T-helper 2 cell treated with Interferon-gamma antibody and Interleukin-4, amounts not matched to agents 100 ng/mL and 5 ng/mL, for 36 hours (primary cell): ENCODE measurements at places on chromosomes 1 and 21. TPM values are rescaled to one million over a fixed set of nuclear protein-coding genes. Genes with fewer than 3 reads are reported as not detected.

The PTPN22 gene
- total RNA-seq: 66.9 and 68.7 TPM in 2 replicates

The GUCA2A gene
- not detected in 2 replicates for total RNA-seq

The AKR7A3 gene
- 1.7 and 1.8 TPM in 2 replicates for total RNA-seq

The HJV gene
- total RNA-seq: not detected in 2 replicates

The RABIF gene
- total RNA-seq: 15.1 and 16.7 TPM in 2 replicates

The CFAP141 gene
- 0.50 TPM in 1 of 2 replicates, not detected in the other for total RNA-seq

The USH2A gene
- total RNA-seq: not detected in 2 replicates

The RGS4 gene
- total RNA-seq: not detected in 2 replicates

The OR10J1 gene
- total RNA-seq: not detected in 2 replicates

The RGS21 gene
- total RNA-seq: not detected in 2 replicates

The SH2D1B gene
- not detected in 2 replicates for total RNA-seq

The LCE3D gene
- total RNA-seq: not detected in 2 replicates

The HIPK1 gene
- total RNA-seq: 78.3 and 80.0 TPM in 2 replicates

The SPRR1B gene
- total RNA-seq: not detected in 2 replicates

The TBX15 gene
- total RNA-seq: not detected in 2 replicates

The ADIPOR1 gene
- 65.3 and 68.3 TPM in 2 replicates for total RNA-seq

The AQP10 gene
- total RNA-seq: not detected in 2 replicates

The EFNA3 gene
- 2.3 and 2.4 TPM in 2 replicates for total RNA-seq

The TRABD2B gene
- total RNA-seq: not detected in 2 replicates

The ZNF593OS gene
- not detected in 2 replicates for total RNA-seq

The MYBPH gene
- total RNA-seq: not detected in 2 replicates

The DMBX1 gene
- total RNA-seq: 0.05 TPM in 1 of 2 replicates, not detected in the other

The S100A3 gene
- total RNA-seq: not detected in 2 replicates

The NPHP4 gene
- total RNA-seq: 21.6 and 23.7 TPM in 2 replicates

The DENND2C gene
- 0.05 and 0.11 TPM in 2 replicates for total RNA-seq

The CACNA1S gene
- total RNA-seq: not detected in 2 replicates

The KRTAP19-1 gene
- total RNA-seq: not detected in 2 replicates

The AGRN gene
- 3.7 and 4.2 TPM in 2 replicates for total RNA-seq

The LCE1D gene
- not detected in 2 replicates for total RNA-seq

The MAP10 gene
- total RNA-seq: 4.4 and 4.8 TPM in 2 replicates

The KCNK2 gene
- not detected in 2 replicates for total RNA-seq

The ZNF695 gene
- 0.48 and 0.95 TPM in 2 replicates for total RNA-seq

The KLHDC9 gene
- total RNA-seq: 0.20 TPM in 1 of 2 replicates, not detected in the other

The CFAP107 gene
- not detected in 2 replicates for total RNA-seq

The KCNE2 gene
- total RNA-seq: not detected in 2 replicates

The PIK3C2B gene
- 16.3 and 17.1 TPM in 2 replicates for total RNA-seq

The TNFRSF14 gene
- total RNA-seq: 157 and 158 TPM in 2 replicates

The LENEP gene
- total RNA-seq: 0.59 TPM in 1 of 2 replicates, not detected in the other

The DCDC2B gene
- not detected in 2 replicates for total RNA-seq

The GJA4 gene
- total RNA-seq: not detected in 2 replicates

The ADAM30 gene
- not detected in 2 replicates for total RNA-seq
